ENCODE measurements at places on chromosomes 2 and 18. TPM values are rescaled to one million over a fixed set of nuclear protein-coding genes. Genes with fewer than 3 reads are reported as not detected.

GRCh38 chr18:76736309-76736708, 86.0 kb upstream of the ZNF236 start:
- H3K4me3 ChIP-seq: no peak overlapping the region
- DNase-seq: no peak

DNA sequence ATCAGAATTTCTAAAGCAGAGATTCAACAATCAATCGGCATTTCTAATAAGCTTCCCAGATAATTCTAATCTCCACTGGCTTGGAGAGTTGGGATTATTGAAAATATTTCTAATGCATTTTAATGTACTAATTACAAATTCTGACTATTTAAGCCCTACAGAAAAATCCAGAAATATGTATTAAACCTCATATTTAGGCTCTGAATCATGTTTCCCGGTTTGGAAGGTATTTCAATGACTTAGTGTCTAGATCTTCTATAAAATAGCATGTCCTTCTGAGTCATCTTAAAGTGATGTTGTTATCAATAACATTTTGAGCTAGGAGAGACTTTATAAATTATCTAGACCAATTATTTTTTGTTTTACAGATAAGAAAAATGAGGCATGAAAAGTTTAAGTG, 258.8 kb upstream of the NRXN1 start:
- no peak overlapping the region for H3K4me3 ChIP-seq
- H3K27ac ChIP-seq: no peak overlapping the region
- no peaks in the 10 kb centered on the region for H3K27me3 ChIP-seq

GRCh38 chr2:169798397-169798717, 314 bp upstream of the SSB start:
- peaks cover under 1% of the 10 kb centered on the region for H3K4me1 ChIP-seq
- no peak for DNase-seq
- peak overlapping the region; percentile 77 for H3K4me3 ChIP-seq
- H3K36me3 ChIP-seq: peaks cover 6% of the 10 kb centered on the region

GNLY gene
- 1.0 TPM for total RNA-seq

DNA sequence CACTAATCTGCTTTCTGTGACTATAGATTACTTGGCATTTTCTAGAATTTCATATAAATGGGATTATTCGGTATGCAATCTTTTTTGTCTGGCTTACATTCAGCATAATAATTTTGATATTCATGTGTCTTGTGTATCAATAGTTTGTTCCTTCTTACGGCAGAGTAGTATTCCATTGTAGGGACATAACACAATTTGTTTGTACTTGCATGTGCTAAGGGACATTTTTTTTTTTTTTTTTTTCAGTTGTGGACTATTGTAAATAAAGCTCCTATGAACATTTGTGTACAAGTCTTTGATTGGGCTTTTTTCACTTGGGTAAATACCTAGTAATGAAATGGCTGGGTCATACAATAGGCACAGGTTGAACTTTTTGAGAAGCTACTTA, 45.1 kb downstream of the ARL5A start:
- no peaks in the 10 kb centered on the region for H3K4me1 ChIP-seq
- no peaks in the 10 kb centered on the region for H3K27me3 ChIP-seq
- DNase-seq: no peak
- H3K4me3 ChIP-seq: no peak overlapping the region

DNA sequence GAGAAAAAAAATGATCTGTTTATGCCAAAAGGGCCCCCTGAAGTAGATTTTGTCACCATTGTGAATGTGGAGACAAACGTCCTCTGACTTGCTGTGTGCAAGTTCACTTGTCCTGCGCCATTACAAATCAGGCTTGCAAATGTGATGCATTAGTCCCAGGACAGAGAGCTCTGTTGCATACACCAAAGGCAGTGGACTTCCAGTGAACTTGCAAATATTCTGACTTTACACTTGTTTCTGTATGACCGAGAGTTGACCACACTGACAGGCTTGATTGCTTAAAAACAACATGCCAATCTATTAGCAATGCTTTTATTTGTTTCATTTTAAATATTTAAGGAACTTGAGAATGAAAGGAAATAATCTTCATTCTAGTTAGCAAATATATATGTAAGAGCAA, 293.2 kb downstream of the PLCL1 start:
- no peak overlapping the region for H3K4me3 ChIP-seq
- H3K36me3 ChIP-seq: no peaks in the 10 kb centered on the region
- H3K27me3 ChIP-seq: no peaks in the 10 kb centered on the region
- no peak overlapping the region for H3K27ac ChIP-seq
- no peak for DNase-seq

GRCh38 chr2:204713211-204713610, 167.9 kb downstream of the PARD3B start:
- no peak overlapping the region for H3K27ac ChIP-seq
- H3K4me1 ChIP-seq: no peaks in the 10 kb centered on the region
- no peaks in the 10 kb centered on the region for H3K27me3 ChIP-seq
- no peak for DNase-seq

NETO1 gene
- 0.13 TPM for total RNA-seq

CCDC148 gene
- total RNA-seq: 2.1 TPM
